Mesothelial cell of epicardium (in vitro differentiated cells): ENCODE measurements at places on chromosomes 1 and 21.

DNA sequence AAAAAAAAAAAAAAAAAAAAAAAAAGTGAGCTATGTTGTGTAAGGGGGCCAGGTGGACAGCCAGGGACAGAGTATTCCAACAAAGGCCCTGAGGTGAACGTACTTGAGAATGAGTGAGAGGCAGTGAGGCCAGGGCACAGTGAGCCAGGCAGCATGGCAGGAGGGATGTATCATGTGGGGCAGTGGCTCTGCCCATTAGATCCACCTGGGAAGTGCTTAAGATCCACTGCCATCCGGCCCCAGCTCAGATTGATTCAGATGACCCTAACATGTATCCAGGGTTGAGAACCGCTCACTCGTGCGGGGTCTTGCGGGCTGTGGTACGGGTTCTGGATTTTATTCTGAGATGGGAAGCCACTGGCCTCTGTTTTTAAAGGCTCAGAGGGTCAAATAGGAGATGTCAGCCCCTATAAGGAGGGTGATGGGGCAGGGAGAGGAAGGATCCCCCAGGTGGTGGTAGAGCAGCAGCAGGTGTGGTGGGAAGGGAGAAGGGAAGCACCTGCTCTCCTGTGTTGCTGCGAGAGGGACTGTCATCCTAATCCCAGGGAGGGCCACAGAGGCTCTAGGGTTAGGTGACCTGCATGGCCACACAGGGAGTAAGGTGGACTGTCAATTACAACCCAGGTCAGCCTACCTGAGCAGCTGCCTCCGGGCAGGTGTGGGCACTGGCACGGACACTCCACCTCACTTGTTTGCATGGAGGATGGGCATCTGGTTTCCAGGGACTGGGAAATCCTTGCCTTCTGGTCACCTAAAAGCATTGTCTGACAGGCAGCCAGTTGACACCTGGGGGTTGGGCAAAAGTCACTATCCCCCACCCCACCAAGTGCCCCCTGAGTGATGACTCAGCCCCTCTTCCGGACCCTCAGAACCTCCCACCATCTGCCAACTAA lies 31.6 kb downstream of the CDK18 start:
- DNase-seq: peak; percentile 31

DNA sequence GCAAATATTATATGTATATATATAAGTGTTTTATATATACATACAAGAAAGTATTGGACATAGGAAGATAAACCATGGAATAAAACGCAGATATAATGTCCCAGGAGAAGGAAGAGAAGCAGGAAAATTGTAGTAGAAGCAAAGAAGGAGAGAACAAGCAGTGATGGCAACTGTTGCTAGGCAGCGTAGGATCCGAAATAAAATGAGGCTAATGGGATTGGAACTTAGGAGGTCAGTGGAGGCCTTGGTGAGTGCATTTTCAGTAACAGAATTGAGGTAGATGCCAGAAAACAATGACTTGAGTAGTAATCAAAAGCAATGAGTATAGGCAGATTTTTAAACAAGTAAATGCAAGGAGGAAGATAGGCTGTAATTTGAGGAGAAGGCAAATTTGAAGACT lies 265.8 kb downstream of the LRRC7 start:
- no peak for DNase-seq

DNA sequence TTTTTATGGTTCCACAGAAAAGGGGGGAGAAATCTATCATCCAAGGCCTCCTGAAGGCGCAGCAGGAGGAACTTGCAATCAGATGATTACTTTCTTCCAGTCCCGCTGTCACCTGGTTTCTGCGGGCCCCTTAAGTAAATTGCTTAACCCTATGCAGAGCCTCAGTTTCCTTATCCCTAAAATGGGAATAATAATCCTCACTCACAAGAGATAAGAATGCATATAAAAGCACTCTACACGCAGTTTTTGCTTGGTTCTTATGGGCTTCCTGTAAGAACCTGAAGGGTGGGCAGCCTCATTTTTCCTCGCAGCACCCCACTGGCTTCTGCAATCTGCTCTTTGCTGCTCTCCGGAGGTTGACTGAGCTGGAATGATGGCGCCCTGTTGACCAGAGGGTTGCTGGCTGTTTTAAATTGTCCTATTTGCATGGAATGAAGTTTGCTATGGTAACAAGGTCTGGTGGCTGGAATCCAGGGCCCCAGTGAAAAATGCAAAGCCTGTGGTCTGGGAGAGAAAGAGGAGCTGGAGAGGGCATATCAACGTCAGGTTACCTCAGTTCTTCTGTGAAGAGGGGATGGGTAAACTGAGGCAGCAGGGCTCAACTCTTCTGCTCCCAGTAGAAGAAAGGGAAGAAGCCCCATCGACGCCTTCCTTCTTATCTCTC lies 1.0 kb upstream of the KAZN start:
- DNase-seq: no peak

GRCh38 chr1:85374160-85374559 lies 90.8 kb downstream of the DDAH1 start:
- no peak for DNase-seq

GRCh38 chr1:2046174-2046917 lies 3.9 kb upstream of the PRKCZ start:
- peak; percentile 72 for DNase-seq

- DNase-seq: no peak
Measured at GRCh38 chr1:154431586-154432373, 26.6 kb downstream of the IL6R start.

DNA sequence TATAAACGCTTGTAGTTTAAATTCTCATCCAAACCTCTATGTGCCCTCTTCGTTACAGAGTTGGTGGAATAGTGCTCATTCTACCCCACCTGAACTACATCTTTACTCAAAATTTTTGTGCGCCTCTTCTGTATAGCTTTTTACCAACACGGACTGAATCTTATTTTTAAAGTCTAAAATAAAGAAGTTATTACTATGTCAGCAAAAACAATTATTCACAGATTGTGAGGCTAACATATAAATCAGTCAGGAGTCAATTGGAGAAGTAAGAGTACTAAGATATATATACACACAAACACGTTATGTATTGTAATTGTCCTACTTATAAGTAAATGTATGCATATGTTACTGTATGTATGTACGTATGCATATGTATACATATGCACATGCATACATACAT lies 274.9 kb upstream of the ADGRL4 start:
- no peak for DNase-seq

GRCh38 chr1:94859174-94859573 lies 39.0 kb downstream of the SLC44A3 start:
- no peak for DNase-seq

GRCh38 chr1:216883518-216883917 lies 160.3 kb upstream of the ESRRG start:
- no peak for DNase-seq

DNA sequence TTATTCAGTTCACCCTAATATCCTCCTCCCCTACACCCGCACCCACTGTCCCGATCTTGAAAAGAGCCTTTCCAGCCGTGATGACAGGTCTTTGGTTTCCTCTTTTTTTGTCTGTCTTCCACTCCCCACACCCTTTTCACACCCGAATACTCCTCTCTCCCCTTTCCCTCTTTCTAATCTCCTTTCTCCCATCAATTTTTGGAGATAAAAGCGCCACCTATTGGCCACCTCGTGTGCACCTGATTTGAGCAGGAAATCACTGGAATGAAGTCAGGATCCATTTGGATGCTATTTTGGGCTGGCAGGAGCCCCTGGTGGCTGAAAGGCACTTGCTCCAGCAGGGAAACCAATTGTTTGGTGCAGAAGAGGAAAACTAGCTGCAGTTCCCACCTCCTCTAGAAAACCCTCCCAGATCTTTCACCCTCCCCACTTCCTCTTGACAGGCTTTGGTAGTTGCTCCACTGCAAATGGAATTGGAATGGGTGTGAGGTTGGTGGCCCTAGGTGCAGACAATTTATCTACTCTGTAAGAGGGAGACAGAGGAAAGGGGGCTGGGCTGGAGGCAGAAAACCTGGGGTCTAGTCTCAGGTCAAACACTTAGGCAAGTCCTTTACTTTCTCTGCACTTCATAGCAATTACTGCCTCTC lies 8.4 kb downstream of the FOXE3 start:
- no peak for DNase-seq

GRCh38 chr1:243483071-243483771 lies 227.4 kb downstream of the SDCCAG8 start:
- DNase-seq: no peak

DNA sequence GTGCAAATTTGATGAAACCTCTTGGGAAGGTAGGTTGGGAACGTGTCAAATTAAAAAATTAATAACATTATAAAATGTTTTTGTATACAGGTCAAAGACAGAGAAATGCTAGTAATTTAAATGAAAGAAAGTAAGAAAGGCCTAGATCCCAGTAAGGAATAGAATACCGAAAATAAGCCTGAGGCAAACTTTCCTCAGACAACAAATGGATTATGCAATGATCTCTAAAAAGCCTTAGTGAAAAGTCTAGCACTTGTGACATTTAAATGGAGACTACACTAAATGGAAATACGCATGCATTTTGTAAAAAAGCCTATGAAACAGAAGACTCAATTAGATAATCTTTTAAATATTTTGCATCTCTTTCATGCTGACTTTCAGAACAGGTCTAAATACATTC lies 138.5 kb upstream of the ZNHIT6 start:
- DNase-seq: no peak

- no peak for DNase-seq
Measured at GRCh38 chr1:174786760-174787159, 213.0 kb upstream of the CACYBP start.

DNA sequence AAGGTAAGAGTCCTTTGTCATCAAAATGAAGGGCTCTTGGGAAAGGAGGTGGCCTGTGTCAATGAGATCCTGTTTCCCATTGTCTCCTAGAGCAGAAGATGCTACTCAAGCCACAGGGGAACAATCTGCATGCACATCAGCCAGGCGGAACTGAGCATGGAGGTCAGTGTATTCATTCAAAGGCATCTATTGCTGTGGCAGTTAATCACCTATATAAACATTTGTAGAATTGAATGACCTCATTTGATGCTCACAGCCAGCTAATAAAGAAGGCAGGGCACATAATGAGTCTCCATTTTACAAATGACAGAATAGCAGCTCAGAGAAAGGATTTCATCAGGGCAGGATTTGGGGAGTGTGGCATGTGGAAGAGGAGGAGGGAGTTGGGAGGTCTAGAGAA lies 5.7 kb upstream of the FYB2 start:
- DNase-seq: no peak

GRCh38 chr1:229563241-229563640 lies 4.7 kb upstream of the ABCB10 start:
- DNase-seq: no peak

DNA sequence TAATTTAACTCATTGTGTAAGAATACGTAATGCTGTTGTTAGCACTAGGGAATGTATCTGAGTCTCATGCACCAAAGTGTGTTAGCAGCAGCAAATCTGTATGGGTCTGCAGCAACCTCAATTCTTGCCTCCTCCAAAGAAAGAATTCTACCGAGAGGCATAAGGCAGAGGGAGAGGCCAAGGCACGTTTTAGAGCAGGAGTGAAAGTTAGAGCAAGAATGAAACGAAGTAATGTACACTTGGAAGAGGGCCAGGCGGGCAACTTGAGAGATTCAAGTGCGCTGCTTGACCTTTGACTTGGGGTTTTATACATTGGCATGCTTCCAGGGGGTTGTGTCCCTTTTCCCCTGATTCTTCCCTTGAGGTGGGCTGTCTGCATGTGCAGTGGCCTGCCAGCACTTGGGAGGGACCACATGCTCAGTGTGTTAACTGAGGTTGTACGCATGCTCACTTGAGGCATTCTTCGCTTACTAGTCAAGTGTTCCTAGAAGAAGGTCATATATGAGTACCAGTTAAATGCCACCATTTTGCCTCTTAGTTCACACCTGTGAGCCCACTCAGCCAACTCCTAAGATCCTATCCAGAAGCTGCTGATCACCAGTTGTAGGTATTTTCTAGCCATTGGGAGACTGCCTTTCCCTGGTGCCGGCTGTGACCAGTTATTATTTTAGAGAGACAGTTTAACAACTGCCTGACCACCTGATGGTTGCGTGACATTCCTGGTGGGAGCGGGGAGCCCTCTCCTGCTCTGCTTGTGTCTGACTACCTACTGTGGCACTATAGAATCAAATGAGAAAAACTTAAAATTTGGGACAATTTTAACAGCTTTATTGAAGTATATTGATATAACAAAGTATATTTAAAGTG lies 2.7 kb upstream of the CNN3 start:
- DNase-seq: no peak

DNA sequence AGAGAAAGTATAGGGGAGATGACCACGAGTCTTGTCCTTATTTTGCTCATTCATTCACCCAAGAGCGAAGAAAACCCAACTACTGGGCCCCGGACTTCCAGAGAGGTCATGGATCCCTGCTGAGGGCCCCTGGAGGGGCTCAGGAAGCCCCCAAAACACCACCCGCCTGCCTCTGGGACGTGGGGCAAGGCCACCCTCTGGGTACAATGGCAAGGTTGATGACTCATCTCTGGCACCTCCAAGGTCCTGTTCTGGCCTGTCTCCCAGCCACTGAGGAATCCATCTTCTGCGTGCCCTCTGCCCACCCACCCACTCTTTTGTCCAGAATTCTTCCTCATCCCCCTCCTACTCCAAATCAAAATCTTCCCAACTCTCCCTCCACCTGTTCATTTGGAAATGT lies 21.3 kb upstream of the PRDM15 start:
- no peak for DNase-seq

DNA sequence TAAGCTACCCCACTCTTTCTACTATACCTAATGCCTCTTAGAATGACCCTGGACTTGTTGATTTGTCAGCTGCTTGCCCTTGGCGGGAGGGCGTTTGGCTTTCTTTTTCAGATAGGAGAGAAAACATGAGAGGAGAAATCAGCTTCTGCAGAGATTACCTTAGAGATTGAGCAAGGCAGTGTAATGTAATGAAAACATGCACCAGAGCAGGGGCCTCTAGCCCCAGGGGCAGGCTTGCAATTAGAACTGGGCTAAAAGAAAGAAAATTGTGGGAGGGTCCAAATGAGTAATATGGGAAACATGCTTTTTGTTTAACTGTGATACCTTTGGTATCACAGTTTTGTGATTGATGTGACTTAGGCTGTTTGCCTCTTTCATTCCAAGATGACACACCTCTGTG lies 89.7 kb downstream of the PBX1 start:
- DNase-seq: no peak

DNA sequence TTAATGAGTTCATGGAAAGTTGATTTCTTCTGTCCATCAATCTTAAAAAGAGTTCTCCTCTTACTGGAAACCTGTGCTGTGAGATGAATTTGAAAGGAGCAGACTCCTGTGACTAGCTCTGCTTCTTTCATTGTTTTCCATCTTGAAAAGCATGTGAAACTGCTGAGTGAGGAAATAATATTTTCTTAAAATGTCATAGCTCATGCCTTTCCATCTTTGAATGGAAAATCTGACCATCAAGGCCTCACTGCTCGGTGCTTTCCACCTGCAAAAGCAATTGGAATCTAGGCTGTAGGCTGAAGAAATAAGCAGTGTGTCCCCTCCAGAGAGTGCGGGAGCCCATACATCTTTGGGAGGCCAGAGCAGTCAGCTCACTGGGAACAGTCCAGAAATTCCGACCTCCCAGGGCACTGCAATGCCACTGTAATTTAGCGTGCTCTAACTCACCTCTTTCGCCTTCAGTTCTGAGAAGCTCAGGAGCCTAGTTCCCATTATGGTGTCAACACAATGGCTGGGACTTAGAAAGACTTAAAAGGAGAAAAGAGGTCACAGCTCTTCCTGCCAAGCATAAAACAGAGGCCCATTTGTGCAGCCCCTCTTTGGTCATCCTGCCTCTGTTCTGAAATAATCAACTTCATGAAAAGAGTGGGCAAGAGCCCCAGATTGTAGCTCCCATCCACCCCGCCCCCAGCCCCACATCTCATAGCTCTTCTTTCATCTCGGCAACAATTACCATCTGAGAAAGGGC lies 50.4 kb upstream of the F3 start:
- DNase-seq: no peak
